ENCODE measurements at places on chromosomes 2 and 18.

- peak; percentile 61 for DNase-seq
Measured at GRCh38 chr2:229714736-229715541, 584 bp upstream of the DNER start.

GRCh38 chr18:42288129-42288528 is 333.1 kb downstream of the PIK3C3 start:
- DNase-seq: no peak

GRCh38 chr18:47342566-47342965 is 91.1 kb upstream of the SKOR2 start:
- no peak for DNase-seq

GRCh38 chr2:191697870-191698269 is 19.9 kb downstream of the NABP1 start:
- no peak for DNase-seq

DNA sequence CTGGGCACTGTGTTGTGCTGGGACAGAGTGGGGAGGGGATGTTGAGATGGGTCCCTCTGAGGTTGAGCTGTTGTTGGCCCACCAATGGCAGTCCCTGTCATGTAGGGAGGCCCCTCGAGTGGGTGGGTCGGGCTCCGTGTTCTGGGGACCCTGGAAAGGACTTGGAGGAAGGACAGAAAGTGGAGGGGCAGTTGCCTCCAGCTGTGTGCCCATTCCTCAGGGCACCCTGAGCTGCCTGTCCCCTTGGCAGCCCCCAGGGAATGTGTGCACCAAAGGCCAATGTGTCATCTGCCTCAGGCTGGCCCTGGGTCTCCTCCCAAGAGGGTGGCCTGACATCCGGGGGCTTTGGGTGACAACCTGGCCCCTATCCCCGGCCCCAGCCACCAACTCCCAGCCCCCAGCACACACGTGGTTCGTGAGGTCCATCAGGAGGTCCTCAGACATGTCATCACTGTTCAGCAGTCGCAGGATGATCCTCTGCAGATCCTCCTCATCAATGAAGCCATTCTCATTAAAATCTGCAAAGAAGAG is 57.7 kb downstream of the CIB4 start:
- no peak for DNase-seq

DNA sequence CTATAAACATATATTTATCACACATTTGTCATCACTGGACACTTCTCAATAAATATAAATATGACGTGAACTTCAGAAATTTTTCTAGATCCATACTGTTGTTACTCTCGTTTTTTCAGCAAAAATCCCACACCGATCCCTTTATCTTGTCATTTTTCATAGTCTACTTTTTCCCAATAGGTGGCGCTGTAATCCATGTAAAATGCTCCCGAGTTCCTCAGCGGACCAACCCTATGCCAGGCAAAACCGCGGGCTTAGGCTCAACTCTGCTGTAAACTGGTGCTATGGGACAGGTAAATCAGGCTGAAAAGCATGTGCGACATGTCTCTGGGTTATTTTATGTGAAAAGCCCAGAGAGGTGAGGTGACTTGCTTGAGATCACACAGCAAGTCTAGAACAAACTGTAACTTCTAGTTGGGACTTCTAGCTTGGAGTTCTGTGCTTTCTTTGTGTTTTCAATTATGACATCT is 104.0 kb downstream of the COBLL1 start:
- DNase-seq: peak; percentile 57

- no peak for DNase-seq
Measured at GRCh38 chr2:210459880-210460279, 16.7 kb downstream of the LANCL1 start.

DNA sequence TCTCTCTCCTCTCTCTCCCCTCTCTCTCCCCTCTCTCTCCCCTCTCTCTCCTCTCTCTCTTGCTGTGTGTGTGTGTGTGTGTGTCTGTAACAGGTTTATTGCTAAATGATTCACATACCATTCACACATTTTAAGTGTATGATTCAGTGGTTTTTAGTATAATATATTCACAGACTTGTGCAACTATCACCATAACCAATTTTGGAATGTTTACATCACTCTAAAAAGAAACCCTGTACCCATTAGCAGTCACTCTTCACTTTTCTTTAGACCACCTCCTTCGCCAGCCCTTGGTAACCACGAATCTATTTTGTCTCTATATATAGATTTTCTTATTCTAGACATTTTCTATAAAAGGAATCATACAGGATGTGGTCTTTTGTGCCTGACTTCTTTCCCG is 11.4 kb downstream of the THNSL2 start:
- DNase-seq: no peak

GRCh38 chr18:62992877-62993365 is 277.6 kb downstream of the PHLPP1 start:
- DNase-seq: no peak

DNA sequence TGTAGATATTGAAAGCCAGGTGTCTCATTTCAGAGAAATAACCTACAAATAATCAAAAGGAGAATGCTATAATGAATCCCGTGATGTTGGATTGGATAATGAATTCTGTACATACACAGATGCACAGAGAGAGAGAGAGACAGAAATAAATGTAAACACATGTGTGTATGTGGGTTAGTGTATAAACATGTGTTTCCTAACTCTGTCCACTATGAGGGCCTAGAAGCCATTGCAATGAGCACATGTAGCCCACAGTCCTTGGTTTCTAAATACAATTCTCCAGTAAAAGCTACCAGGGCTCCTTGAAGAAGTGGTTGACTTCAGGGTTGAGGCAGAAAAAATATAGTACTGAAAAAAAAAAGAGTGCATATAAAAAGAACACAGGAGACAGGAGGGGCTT is 109.5 kb downstream of the INHBB start:
- DNase-seq: no peak

DNA sequence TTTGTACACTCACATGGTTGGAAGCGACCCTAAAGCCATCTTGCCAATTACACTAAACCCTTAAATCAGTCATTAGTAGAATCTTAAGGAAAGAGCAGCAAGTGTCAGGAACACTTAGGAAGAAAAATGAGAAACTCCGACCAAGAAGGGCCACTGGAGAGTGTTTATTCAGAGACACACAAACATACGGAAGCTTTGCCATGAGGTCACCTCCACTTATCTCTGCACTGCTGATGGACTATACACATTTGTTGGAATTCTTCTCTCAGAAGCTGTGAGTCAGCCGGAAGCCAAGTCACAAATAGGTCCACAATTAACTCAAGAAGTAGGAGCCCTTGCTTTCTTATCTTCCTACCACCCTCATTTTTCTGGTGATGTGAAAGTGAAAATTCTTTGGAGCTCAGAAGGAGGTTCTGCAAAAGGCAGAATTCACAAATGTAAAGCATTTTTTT is 21.6 kb downstream of the BMP10 start:
- DNase-seq: no peak

All from NCI-H1105 treated with DMSO at 0.1 percent for 48 hours (cell line).